ENCODE measurements at places on chromosomes 4 and X. TPM values are rescaled to one million over a fixed set of nuclear protein-coding genes. Genes with fewer than 3 reads are reported as not detected.

ARHGAP6 gene
- under 0.01 TPM for total RNA-seq

ARHGAP36 gene
- not detected for total RNA-seq

INTU gene
- total RNA-seq: 3.9 TPM

GATA1 gene
- total RNA-seq: not detected

CNGA1 gene
- total RNA-seq: 1.6 TPM

NXF2B gene
- total RNA-seq: not detected

DUSP9 gene
- 0.77 TPM for total RNA-seq

TXK gene
- under 0.01 TPM for total RNA-seq

PAGE1 gene
- total RNA-seq: not detected

DDX53 gene
- not detected for total RNA-seq
